Activated T-cell treated with anti-CD3 and anti-CD28 coated beads for 24 hours (primary cell): ENCODE measurements at places on chromosomes 12 and 14.

GRCh38 chr14:100684154-100684553 is 42.5 kb upstream of the DLK1 start:
- no peak for DNase-seq

DNA sequence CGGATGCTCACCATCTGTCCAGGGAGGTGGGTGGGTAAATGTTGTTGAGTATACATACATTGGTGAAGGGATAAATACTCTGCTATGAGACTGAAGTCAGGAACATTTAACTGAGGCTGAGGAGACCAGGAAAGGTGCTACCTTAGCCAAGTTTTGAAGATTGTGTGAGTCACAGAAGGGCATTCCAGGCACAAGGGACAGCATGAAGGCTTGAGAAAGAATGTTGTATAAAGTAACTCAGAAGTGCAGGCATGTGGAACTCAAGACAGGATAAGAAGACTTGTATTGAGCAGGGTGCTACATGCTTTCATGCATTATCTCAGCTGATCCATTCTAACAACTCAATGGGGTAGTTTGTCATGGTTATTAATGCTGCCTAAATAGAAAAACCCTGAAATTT is 112.7 kb downstream of the IPO8 start:
- no peak for DNase-seq

DNA sequence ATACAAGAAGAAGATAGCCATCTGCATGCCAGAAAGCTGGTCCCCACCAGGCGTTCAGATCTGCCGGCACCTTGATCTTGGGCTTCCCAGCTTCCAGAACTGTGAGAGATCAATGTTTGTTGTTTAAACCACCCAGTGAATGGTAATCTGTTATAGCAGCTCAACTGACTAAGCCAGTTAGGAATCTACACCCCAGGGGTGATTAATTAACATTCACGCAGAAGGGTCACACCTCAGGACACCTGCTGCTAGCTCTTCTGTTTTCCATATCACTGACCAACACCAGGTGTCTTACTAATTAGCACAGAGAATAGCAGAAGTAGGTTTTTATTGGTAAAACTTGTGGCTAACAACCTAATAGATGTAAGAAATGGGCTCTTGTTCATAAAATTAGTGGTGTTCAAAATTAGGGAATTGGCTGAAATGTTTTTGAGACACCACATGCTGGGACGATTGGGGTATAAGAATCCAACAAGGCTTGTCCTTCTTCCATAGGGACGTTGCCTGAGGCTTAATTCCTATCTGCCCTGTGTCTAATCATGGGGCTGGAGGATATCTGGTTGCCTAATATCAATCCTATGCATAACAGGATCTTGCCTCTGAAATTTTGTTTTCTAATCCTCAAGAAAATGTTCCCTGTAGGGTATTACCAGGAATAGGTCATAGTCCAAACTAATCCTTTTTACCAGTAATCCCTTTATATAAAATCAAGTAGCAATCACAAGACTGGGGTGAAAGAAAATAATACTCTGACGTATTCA is 42.0 kb upstream of the CHST11 start:
- DNase-seq: no peak

DNA sequence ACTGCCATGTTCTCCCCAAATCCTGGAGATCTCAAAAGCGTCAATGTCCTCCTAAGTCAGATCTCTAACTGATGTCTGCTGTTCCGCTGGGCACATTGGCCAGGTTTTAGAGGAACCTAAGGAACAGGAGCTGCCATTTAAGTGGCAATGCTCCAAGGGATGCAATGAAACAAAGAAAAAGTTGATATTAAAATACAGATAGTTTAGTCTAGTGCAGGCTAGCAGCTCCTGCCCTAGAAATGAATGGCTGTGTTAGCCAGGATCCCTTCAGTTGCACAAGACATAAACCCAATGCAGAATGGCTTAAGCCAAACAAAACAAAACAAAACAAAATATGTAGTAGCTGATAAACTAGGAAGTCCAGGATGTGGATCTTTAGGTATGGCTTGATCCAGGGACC is 144.1 kb downstream of the HMGA2 start:
- DNase-seq: no peak

GRCh38 chr12:70190262-70191010 is 52.8 kb upstream of the CNOT2 start:
- no peak for DNase-seq

GRCh38 chr12:6574576-6575295 is 6.6 kb upstream of the NOP2 start:
- no peak for DNase-seq

- DNase-seq: no peak
These were observed 60.9 kb downstream of the SOX5 start for GRCh38 chr12:23888396-23889068.

- DNase-seq: no peak
These were observed 1524.7 kb upstream of the TMEM132C start for GRCh38 chr12:126742241-126742641.

DNA sequence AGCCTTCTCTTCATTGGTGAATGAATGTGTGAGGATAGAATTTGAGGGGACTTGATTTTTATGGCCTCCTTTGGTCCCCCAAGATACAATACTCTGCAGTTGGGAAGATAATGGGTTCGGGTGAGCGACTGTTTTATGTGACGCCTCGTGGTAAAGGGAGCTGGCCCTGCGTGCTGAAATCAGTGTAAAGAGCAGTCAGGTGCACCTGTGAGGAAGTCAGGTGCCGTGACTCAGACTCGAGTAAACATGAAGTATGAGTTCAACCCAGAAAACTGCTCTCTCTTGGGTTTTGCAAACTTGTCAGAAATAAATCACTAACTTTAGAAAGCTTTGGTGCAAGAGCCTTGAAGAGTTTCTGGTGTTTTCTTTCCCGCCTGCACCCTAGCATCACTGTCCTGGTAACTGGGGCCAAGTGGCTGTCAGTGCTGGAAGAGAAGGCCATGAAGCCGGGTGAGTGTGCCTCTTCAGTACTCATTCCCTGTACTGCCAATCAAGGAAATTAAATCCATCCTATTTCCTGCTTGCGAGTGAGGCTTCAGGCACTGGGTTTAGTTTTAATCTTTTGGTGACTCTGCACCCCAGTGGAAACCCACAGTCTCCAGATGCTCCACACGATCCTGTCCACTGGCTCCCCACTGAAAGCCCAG is 59.2 kb downstream of the AACS start:
- no peak for DNase-seq

DNA sequence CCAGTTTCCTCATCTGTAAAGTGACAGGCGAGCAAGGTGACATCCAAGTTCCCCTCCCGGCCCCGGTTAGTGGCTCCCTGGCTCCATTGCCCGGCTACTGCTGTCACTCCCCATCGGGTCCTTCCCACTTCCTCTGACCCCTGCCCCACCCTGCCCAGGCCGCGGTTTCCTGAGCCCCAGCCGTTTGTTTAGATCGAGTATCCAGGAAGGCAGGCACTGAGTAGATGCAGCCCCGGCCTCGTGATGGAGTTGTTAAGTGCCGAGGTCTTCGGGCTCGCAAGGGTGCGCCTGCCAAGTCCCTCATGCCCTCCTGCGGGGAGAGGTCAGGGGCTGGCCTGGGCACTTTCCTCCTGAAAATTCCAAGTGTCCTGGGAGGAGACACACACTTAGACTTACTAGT is 55.4 kb downstream of the TEAD4 start:
- DNase-seq: no peak

DNA sequence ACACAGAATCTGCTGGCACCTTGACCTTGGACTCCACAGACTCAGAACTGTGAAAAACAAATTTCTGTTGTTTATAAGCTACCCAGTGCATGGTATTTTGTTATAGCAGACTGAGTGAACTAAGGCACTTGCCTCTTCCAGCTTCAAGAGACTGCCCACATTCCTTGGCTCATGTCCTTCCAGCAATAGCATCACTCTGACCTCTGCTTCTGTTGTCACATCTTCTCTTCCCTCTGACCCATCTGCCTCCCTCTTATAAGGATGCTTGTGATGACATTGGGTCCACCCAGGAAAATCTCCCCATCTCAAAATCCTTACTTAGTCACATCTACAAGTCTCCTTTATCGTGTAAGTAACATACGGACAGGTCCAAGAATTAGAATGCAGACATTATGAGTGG is 200.4 kb downstream of the PIK3C2G start:
- no peak for DNase-seq

DNA sequence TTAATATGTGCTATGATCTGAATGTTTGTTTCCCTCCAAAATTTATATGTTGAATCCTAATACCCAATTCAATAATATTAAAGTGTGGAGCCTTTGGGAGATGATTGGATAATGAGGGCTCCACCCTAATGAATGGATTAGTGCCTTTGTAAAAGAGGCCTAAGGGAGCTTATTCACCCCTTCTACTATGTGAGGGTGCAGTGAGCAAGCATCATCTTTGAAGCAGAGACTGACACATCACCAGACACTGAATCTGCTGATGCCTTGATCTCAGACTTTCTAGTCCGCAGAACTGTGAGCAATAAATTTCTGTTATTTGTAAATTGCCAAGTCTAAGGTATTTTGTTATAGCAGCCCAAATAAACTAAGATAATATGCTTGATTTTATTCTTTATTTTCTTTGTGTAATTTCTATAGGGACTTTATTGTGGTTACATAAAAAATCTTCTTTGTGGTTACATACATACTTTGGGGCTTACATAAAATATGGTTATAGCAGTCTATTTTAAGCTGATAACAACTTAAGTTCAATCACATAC is 131.1 kb upstream of the SLC38A2 start:
- no peak for DNase-seq
